ENCODE measurements at places on chromosomes 5 and 9.

DNA sequence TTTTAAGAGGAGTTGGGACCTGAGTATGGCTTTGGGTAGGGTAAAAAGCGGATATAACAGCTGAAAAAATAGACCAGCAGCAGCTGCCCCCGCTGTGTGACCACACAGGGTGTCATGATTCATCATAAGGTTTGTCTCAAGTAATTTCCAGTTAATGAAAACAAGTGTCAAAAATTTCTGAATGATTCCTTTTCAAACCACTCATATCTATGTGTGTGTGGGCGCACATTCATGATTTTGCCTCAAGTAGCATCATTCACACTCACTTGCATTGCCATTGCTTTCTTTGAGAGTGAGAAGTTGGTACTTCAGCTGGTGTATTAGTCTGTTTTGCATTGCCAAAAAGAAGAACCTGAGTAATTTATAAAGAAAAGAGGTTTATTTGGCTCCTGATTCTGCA is 12.1 kb upstream of the TNFAIP8 start:
- no peak for DNase-seq

- no peak for DNase-seq
These were observed 1.8 kb downstream of the SHB start for GRCh38 chr9:38066914-38067858.

- DNase-seq: no peak
These were observed 75.0 kb upstream of the IZUMO3 start for GRCh38 chr9:24620741-24621140.

DNA sequence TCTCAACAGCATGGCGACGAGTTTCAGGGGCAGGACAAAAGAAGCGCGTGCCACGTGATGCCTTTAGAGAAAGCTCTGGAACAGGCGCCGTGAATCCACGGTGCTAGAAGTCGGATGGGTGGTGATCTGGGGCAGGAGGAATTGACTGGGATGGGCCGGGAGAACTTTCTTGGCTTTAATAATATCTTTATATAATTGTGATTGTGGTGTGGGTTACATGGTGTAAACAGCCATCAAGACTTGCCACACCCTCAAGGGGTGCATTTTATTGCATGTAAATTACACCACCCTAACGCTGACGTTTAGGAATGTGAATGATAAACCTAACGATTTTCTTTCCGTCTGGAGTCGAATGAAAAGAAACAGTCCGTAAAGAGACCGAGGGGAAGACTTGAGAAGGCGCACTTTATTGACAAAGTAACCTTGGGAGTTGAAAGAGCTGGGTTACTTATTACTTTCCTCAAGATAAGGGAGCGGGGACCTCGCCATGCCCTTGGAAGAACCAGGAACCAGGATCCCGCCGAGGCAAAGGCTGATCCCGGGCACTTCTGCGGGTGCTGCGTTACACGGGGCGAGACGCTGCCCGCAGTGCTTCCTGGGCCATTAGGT is 8.5 kb downstream of the NRARP start:
- DNase-seq: no peak

DNA sequence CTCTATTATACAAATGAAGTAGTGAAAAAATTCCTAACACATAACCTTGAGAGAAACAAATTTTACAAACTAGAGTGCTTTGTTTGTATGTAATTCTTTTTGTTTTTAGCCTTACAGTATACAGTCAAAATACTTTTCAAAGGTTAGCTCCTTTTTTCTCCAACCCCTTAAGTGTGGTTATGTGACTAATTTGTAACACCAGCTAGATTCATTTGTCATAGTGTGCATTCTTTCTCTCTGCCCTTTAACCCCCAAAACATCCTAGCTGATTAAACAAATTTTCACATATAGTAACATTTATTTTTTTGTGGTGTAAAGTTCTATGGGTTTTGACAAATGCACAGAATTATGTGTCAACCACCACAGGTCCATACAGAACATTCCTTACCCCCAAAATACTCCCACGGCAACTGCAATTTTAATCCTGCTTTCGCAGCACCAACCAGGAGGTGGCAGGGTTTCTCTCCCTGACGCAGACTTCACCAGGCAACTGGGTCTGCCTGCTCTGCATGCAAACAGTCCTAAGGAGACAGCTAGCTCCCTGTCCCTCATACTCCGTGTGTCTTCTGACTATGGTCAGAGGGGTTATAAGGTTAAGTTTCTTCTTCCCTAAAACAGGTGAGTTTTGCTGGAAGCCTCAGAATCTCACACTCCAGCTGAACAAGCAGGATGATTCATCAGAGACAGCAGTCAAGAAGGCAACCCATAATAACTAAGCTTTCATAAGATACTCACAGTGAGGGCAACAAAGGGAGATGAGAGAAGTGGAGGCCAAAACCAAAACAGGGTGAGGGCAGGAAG is 44.5 kb upstream of the NR5A1 start:
- no peak for DNase-seq
